ENCODE measurements at places on chromosomes 11 and 22.

GRCh38 chr11:33931067-33931466, 39.2 kb upstream of the LMO2 start:
- no peak for DNase-seq

DNA sequence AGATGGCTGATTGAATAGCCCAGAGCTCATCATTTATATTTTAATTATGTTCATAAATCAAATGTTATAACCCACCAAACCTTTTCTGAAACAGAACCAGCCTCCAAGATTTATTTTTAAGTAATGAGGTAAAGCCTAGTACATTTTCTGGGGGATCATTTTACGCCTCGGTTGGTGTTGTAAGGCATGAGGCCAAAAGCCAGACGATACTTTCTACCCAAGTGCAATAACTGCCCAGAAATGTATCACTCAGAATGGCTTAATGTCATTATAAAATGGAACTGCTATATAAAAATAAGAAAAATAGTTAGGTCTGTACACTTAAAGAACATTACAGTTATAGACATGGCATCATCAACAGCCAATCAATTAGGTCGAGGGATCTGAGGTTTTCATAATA, 283.3 kb downstream of the CADM1 start:
- DNase-seq = no peak

GRCh38 chr11:84628871-84629620, 998.1 kb downstream of the DLG2 start:
- DNase-seq = no peak

GRCh38 chr11:59193587-59194130, 19.1 kb downstream of the MPEG1 start:
- DNase-seq = no peak

DNA sequence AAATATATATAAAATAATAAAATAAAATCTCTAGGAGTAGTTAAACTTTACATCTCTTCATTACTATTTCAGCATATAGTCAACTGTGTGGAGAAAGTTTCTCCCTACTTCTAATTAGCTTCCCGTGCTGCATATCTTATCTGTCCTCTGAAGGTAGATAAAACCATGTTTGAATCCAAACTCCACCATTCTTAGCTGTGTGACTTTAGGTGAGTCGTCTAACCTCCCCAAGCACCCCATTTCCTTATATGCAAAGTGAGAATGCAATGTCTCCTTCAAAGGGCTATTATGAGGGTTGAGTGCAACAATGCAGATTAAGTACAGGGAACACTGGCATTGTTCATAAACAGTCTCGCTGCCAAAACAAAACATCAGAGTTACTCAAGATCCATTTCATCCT, 80.8 kb upstream of the DRD2 start:
- DNase-seq = no peak

GRCh38 chr11:18700375-18700774, 1.8 kb downstream of the TMEM86A start:
- no peak for DNase-seq

DNA sequence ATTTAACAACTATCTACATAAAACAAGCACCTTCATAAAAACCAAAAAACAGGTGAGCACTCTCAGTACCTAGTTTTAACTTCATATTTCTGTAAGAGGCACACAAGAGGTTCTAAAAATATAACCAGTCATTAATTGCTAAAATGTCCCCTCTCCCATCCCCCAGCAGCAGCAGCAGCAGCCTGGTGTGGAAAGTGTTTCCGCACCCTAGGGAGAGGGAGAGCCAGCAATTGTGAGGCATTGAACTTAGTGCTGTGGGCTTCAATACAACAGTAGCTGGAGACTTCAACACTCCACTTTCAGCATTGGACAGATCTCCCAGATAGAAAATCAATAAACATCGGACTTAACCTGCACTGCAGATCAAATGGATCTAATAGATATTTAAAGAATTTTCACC, 1158.5 kb downstream of the JRKL start:
- DNase-seq = no peak

DNA sequence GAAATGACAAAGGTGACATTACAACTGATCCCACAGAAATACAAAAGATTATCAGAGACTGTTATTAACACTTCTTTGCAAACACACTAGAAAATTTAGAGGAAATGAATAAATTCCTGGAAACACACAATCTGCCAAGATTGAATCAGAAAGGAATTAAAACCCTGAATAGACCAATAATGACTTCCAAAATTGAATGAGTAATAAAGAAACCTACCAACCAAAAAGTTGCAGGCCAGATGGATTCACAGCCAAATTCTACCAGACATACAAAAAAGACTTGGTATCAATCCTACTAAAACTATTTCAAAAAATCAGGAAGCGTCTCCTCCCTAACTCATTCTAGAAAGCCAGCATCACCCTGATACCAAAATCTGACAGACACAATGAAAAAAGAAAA, 17.2 kb downstream of the RAB38 start:
- DNase-seq = no peak

- DNase-seq = no peak
Observed at GRCh38 chr11:2317354-2318050, 15.7 kb downstream of the TSPAN32 start.

- no peak for DNase-seq
Observed at GRCh38 chr11:120248551-120249278, 8.8 kb downstream of the POU2F3 start.

GRCh38 chr22:23279781-23280180, 99.5 kb downstream of the BCR start:
- no peak for DNase-seq

DNA sequence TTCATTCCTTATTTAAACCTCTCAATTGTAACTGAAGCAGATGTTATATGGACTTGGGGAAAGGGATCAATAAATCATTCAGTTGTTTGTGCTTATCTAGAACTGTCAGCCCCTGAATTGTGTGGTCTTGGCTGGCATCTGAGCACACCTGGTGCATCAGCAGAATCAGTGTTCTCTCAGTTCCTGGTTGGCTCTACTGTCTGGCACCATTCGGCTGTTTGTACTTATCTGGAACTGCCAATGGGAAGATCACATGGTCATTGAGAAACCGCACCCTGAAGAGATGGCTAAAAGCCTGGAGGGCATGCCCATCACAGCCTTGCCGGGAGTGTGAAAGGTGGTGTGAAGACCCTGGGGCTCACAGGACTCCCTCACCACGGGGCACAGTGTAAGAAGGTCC, 37.1 kb upstream of the EHF start:
- DNase-seq = no peak

DNA sequence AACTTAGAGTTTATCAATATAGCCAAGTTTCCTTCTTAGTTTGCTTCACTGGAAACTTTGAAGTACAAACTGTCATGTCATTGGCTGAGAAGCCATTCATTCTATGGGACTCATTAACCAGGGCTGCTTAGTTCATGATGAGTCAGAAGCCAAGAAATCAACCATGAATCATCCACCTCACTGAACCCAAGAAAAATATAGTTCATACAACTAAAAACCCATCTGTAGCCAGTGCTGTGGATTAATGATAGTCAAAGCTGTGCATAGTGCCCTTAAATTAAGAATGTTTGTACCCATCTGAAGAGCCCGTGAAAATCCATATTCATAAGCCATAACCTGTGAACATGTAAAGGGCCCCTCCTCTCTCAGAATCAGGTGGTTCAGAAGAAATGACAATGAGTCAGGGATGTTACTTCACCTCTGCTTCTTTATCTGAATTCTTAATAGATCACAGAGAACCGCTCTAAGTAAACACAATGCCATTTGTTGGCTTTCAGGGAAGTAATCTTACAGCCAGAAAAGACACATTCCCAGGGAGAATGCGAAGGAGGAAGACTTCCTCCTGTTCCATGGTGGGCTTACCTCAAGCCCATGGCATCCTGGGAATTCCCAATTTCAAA, 25.4 kb downstream of the MMP20 start:
- no peak for DNase-seq

DNA sequence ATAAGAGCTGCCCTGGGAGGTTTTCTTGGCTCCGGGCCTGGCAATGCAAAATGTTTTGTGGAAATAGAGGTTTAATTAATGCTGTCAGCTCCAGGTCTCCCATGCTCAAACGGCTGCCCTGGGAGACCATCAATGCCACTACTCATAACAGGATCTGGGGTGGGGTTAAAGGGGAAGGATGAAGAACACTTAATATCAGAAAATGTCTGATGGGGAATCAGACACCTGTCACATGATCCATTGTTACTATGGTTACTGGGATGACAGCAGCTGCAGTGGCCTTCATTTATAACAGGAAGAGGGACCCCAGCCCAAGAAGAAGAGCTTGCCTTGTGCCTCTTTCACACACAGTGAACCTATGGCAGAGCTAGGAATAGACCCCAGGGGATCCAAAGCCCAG, 2.2 kb upstream of the SYT13 start:
- DNase-seq = no peak

DNA sequence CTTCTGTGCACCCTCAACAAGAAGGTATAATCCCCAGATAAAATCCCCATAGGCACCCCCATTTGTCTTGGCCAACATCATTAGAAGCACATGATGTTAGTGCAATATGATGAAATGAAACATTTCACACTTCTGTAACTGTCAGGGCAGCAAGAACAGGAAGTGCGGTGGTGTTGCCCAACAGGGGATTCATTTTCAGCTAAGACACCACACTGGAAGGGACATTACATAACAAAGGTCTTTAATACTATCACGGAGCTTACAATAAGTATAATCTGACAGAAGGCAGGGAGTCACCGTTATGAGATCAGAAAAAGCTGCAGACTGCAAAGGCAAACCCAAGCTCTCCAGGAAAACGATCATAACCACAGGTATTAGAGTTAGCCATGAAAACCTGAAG, 2.0 kb downstream of the OR52W1 start:
- peak; percentile 81 for DNase-seq

DNA sequence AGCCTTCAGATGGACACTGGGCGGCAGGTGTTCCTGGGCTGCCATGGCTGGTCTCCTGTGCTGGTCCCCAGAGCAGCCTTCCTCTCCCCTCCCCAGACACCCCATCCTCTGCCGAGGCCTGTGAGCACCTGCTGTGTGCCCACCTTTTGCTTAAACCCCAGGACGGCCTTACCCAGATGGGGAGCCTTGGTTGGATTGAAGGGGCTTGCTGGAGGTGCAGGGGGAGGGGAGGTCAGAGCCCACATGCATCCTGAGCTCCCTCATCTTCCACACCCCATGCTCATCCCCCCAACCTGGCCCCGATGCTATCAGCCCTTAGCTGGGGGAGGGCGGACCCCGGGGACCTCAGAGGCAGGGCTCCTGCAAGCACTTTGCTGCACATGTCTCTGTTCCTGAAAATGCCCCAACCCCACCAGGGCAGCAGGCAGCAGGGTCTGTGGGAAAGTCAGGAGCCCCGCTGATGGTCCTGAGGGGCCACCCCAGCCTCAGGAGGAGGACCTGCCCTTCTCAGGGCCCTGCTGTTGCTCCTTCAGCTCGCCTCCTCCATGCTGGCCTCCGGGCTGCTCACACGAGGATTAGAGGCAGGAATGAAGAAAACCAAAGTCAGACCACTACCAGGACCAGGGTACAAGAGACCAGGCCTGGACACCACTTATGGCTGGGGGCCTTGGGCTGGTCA, 41.6 kb upstream of the CCDC188 start:
- no peak for DNase-seq

- DNase-seq = no peak
Observed at GRCh38 chr22:30206944-30207343, 39.6 kb downstream of the LIF start.

GRCh38 chr22:22458387-22458786, 50.2 kb downstream of the ZNF280B start:
- no peak for DNase-seq

GRCh38 chr11:16933291-16933690, 80.9 kb downstream of the PLEKHA7 start:
- DNase-seq = no peak

Measured in CD4-positive, alpha-beta T cell treated with Interleukin-15 for 1 hour (primary cell).